Stimulated activated CD4-positive, alpha-beta T cell treated with anti-CD3 and anti-CD28 coated beads, Interleukin-15, amount 100 ng/mL, for 48 hours (primary cell): ENCODE measurements at places on chromosomes 5 and 9.

DNA sequence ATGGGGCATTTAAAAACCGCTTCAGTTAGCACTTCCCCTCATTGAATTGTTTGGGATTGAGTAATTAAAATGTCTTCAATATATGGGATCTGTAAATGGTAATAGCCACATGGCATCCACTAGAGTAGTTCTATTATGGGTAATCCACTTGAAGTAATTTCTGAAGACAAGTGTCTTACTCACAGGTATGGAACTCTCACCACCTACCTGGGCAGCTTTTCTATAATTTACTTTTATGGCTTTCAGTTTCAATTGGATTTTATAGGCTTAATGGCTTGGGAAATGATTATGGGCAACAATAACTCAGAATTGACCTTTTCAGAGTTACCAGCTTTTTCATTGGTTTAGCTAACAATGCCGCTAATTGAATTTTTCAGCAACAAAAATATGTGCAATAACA is 597.9 kb downstream of the PTPRD start:
- DNase-seq, result no peak

- no peak for DNase-seq
Observed at GRCh38 chr5:83323557-83324180, 147.9 kb upstream of the VCAN start.

DNA sequence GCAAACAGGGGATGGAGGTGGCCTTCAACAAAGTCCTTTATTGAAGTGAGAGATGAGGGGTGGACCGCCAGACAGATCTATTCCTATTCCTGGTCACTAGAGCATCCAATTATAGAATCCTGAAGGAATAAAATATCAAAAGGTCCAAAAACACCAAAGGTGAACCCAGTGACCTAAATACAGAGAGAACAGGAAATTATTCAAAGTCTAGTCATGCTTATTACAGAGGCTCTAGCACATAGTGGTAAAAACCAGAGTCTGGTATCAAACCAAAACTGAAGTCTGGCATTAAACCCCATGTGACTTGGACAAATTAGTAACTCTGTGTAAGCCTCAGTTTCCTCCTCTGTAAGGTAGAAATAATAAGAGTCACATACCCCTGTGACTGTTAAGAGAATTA is 100.5 kb upstream of the SNX2 start:
- DNase-seq, result no peak

GRCh38 chr9:72427801-72428200 is 62.8 kb upstream of the ZFAND5 start:
- DNase-seq, result no peak

DNA sequence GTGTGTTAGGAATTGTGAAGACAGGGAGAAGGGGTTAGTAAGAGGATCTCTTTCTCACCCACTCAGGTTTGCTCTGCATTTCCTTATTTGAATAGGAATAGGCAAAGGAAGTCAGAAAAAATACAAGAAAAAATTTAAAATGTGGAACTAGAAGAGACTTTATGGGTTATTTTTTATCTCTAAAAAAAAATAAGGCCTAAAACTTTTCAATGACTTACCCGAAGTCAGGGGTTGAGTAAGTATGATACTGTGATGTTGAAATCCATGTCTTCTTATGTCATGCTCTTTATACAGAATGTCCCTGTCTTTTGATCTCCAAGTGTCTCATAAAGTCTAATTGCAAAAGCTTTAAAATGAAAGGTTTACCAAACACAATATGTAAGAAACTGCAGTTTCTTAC is 148.3 kb upstream of the PIK3R1 start:
- DNase-seq, result no peak

DNA sequence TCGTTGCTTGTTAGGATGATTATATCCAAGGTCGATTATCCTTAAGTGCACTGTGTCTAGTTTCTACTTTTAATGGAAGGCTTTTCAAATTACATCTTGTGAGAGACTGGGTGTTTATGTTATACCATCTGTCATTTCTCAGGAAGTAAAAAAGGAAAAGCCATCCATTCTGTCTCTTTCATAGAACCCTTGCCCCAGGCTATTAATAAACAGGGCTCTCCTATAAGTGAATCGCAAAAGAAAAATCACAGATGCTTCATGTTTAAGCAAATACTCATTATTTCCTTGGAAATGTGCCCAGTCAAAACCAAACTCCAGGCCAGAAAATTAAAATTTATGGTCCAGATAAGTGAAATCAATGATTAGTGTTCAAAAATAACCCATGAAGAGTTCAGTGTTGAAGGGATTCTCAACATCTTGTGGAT is 58.1 kb downstream of the STARD4 start:
- no peak for DNase-seq

- DNase-seq, result no peak
Observed at GRCh38 chr9:8492024-8492423, 692.4 kb upstream of the DMAC1 start.

DNA sequence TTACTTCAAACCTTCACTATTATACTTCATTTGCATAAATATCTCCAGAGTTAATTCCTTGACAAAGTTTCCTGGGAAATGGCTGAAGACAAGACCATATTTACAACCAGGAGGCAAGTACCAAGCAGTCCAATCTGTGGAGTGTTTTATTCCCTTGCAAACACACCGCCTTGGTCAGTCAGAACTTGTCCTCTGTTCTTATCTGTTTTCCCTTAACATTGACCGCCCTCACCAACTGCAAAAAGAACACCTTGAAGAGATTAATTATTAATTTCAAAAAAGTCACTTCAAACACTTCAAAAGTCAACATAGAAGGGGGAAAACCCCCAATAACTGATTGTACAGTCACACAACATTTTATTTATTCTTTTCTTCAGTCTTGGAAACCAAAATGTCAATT is 269.0 kb upstream of the RGMB start:
- DNase-seq, result no peak

DNA sequence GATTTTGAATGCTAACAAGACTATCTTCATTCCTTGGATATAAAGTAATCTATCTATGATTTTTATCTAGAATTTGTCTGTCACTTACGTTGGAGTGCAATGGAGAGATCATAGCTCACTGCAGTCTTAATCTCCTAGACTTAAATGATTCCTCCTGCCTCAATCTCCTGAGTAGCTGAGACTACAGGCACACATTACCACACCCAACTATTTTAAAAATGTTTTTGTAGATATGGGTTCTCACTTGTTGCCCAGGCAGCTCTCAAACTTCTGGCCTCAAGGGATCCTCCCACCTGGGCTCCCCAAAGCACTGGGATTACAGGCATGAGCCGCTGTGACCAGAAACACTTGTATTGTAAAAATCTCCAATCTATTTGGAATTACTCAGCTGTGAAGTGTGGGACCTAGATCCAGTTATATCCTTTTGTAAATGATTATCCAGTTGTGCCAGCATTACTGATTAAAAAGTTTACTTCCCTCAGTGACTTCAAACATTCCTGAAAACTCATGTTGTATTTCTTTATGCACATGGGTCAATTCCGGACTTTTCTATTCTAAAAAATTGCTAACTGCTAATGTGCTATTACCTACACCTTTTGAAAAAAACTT is 1793.8 kb upstream of the WWC1 start:
- no peak for DNase-seq

DNA sequence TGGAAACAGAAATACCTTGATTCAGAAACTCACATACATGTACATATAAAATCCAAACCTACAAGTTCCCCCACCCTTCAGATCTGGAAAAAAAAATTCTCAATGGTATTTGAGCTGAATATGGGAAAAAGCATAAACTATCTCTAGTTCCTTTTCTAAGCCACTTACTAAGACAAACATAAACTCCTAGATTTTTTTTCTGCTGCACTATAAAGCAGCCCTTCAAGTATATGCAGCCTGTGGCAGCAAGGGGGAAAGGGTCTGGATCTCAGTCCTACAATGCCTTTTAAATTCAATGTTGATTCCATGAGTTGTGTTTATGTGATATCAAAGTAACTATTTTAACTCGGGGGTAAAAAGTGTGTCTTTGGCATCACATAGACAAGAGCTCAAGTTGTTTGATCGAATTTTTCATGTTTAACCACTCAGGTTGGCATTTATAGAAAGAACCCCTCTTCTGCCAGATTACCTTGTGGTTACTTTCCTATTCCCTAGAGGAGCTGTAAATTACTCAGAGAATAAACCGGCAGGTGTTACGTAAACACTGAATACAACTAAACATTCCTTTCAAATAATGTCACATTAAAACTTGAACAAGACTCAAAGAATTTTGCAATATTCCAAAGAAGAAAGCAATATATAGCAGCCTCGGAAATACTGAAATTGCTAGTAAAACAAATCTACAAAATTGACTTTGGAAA is 91.8 kb upstream of the FER start:
- no peak for DNase-seq

- no peak for DNase-seq
Observed at GRCh38 chr9:98732801-98733200, 24.1 kb upstream of the GABBR2 start.

DNA sequence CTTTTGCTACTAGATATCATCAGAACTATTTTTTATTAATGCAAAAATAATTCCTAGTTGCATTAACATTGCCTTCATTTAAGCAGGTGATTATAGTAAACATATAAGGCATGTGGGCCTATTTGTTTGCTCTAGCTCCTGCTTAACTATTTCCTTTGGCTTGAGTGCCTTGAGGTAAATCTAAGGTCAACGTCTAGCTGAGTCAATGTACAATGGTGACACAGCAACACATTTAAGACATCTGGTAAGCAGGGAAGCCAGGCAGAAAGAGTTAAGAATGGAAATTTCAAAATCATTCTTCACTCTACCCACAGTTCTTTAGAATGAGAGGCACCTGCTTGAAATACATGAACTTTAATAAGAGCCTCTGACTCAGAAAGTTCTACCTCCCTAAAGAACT is 111.9 kb upstream of the FST start:
- DNase-seq, result no peak

DNA sequence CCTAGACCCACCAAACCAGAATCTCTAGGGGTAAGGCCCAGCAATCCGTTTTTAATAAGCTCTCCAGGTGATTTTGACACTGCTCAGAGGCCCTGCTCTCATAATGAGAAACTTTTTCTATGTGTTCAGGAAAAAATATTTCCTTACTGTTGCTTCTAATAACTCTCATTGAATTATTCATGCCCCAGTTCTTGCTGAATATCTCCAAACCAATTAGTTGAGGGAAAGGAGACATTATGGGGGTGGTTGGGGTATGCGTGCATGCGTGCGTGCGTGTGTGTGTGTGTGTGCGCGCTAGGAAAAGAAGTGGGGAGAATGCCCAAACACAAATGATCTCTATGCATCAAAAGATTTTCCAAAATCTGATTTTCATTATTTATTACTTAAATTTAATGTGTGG is 411.4 kb downstream of the PIK3R1 start:
- DNase-seq, result no peak

- peak; percentile 9 for DNase-seq
Observed at GRCh38 chr5:53425687-53426511, 54.5 kb upstream of the FST start.

GRCh38 chr9:107546859-107547258 is 57.3 kb upstream of the KLF4 start:
- no peak for DNase-seq

- no peak for DNase-seq
Observed at GRCh38 chr9:120891884-120892747, 15.1 kb upstream of the PHF19 start.

DNA sequence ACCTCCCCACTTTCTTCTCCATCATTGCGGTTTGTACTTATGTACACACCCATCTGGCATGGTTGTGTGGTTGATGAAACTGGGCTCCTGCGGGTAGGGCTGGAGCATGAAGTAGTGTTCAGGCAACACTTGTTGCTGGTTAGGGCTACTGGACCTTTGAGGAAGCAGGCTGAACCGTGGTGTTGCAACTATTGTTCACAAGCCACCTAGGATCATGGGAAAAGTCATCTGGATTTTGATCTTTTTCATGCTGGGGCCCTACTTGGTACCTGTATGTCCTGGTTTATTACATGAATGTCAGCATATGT is 40.1 kb upstream of the TIFAB start:
- DNase-seq, result no peak

GRCh38 chr9:128787659-128788058 is 606 bp downstream of the TBC1D13 start:
- no peak for DNase-seq

DNA sequence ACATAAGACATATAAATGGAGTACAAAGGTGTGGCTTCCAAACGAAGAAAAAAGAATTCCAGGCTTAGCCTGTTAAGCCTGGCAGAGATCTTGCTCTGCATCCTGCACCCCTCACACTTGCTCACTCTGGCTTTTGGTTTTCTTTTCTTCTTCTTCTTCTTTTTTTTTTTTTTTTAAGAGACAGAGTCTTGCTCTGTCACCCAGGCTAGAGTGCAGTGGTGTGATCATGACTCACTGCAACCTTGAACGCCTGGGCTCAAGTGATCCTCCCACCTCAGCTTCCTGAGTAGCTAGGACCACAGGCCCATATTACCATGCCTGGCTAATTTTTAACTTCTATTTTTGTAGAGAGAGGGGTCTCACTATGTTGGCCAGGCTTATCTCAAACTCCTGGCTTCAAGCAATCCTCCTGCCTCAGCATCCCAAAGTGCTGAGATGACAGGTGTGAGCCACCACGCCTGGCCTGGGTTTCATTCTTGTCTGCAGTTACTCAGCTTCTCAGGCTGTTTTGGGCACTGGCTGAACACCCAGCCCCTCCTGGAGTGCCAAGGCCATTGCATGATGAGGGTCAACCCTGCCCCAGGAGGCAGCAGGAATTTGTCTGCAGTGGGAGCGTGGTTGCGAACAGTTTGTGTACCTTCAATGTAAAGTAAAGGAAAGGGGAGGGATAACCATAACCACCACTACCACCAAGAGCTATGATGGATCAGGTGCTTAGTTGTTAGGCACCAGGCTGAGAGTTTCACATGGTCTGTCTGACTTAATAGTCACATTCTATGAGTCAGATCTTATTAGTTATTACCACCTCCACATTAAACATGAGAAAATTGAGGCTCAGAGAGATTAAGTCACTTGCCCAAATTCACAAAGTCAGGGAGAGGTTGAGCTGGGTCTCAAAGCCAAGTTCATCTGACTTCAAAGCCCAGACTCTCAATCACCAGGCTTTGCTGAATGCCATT is 219.2 kb upstream of the PANK3 start:
- peak; percentile 4 for DNase-seq
